ENCODE measurements at places on chromosomes 4 and X. TPM values are rescaled to one million over a fixed set of nuclear protein-coding genes. Genes with fewer than 3 reads are reported as not detected.

GRCh38 chr4:3853388-3854035 is 87.3 kb downstream of the ADRA2C start:
- no peak for DNase-seq

DNA sequence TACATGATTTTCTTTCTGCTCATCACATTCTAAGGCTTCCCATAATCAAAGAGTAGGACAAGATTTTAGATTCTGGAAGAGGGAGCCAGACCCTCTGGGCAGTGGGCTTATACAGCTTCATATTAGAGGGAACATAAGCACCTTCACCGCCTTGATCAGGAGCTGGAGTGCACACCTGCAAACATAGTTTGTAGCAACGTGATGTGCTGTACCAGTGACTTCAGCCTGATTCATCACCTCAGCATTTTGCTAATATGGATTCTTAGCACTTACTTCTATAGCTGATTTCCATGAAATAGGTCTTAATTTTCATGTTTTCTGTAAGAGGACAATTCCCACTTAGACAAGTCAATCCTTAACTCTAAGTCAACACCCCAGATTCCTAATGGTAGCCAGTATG is 36.7 kb downstream of the PCDH18 start:
- DNase-seq, result peak; percentile 31

- no peak for DNase-seq
Measured at GRCh38 chrX:134737061-134737460, 78.8 kb upstream of the PLAC1 start.

DNA sequence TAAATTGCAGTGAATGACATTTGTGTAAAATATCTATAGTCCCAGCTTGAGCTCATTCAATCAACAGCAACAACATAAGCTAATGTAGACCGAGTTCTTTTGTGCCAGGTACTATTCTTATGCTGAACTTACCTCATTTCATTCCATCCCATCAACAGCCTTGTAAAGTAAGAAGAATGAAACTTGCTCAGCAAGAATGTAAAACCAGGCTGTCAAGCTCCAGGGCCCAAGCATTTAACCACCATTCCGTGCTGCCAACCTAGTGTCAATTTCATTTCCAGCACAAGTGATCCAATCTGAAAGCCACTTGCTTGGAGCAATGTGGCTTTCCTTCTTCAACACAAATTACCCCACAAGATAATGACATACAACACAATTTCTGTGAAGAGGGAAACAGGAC is 36.6 kb downstream of the RASSF6 start:
- DNase-seq, result no peak

DNA sequence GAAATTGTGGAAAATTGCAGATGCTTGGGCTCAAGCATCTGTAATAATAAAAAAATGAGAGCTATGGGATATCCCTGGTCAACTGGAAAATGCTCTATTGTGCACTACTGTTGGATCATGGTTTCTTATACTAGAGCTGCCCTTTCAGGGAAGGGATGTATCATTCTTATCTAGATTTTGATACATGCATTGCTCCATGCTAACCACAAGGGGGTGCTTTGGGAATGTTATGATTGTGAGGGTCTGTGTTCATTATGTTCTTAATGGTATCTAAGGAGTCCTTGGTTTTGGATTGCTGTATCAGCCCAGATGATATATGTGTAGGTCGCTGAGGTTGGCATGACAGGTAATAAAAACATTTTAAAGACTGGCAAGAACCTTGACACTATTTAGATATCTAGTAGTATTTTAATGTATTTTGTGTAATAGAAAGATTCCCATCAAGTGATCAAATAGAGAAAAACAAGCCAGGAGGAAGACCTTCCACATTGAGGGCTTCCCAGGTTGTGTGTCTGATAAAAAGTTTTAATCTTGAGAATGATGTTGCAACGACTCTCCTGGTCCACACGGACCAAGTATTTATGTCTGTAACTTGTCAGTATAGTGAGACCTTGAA is 49.2 kb upstream of the TLR2 start:
- DNase-seq, result peak; percentile 48

DNA sequence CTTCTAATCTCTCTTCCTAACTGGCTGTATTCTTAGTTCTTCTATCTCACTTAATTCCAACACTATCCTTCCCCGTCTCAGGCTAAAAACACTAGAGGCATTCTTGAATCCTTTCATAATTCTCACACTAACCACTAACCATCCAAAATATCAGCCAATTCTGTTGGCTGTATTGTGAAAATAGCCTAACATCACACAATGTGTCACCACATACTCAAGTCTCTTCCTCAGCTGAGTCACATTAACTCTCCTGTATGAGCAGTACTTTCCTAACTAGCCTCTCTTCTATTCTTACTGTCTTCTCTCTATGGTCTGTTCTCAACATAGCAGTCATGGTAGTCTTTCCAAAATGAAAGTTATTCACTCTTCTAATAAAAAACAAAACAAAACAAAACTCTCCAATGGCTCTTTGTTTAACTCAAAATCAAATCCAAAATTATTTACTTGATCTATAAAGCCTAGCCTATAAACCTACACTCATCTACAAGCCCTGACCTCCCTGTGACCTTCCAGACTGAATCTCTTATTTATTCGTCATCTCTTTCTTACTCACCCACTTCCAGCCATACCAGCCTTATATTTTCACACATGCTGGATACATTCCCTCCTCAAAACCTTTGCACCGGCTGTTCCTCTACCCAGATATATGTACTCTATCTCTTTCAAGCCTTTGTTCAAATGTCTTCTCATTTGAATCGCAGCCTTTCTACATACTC is 445.9 kb downstream of the TLL1 start:
- peak; percentile 77 for DNase-seq

GRCh38 chr4:68929076-68929737 is 22.4 kb downstream of the UGT2A3 start:
- DNase-seq, result no peak

SMIM14 gene
- 4.8 TPM for total RNA-seq

DNA sequence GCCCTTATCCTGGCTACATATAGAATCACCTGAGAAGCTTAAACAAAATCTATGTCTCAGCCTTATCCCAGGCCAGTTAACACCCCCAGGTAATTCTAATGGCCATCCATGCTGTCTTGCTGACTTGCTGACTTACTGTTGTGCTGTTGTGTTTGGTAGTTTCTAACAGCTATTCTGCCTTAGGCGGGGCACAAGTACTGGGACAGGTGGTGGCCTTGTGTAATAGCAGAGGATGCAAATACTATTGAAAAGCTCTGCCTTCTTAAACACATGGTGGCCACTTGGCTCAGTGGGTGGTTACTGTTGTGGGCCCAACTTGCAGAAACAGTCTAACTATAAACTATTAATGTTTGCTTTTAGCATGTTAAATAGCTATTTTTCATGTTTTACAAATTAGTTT is 56.2 kb downstream of the CDS1 start:
- DNase-seq, result no peak

REPS2 gene
- total RNA-seq, result 6.3 TPM

CT47B1 gene
- total RNA-seq, result not detected

- no peak for DNase-seq
Measured at GRCh38 chrX:47572773-47573340, 9.4 kb upstream of the TIMP1 start.

GRCh38 chr4:121177246-121178137 is 13.4 kb upstream of the TNIP3 start:
- no peak for DNase-seq

GRCh38 chr4:63790377-63790776 is 618.9 kb downstream of the TECRL start:
- DNase-seq, result no peak

- DNase-seq, result no peak
Measured at GRCh38 chr4:56649445-56650261, 31.4 kb downstream of the HOPX start.

DNA sequence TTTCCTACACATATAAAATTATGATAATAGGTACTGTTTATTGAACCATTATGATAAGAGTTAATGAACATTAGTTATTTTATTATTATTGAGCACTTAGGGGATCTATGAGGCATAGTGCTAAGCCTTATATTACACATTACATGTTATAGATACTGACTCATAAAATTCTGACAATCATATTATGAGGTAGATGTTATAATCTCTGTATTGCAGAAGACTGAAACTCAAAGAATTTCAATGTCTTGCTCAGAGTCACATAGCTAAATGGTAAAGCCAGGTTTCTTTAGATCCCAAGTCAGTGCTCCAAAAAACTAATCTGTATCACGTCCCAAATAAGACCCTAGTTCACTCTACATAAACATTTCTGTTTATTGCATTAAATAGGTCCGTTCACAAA is 207.2 kb upstream of the CNKSR2 start:
- DNase-seq, result no peak

STOX2 gene
- total RNA-seq, result 3.6 TPM

GRCh38 chr4:79991601-79992000 is 81.4 kb downstream of the ANTXR2 start:
- no peak for DNase-seq

DNA sequence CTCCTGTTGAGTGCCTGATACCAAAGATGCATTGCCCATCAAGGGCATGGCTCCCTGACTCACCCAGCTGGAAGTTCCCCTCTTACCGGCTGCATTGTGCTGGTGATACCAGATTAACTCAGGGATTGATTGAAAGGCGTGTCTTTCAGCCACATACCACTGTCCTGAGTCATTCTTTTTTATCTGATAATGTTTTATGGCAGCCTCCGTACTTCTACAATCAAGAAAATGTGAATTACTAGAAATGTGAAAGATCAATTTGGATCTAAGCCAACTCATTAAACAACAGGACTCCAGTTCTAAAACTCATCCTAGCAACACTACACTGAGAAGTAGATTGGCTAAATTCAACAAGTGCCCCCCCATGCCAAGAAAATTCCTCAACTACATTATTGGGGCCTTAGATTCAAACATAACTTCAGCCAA is 40.0 kb downstream of the TXK start:
- peak; percentile 84 for DNase-seq

- peak; percentile 1 for DNase-seq
Measured at GRCh38 chrX:39574178-39574577, 523.6 kb downstream of the BCOR start.

NXF2 gene
- total RNA-seq, result not detected

GRCh38 chr4:162408309-162408708 is 244.5 kb upstream of the FSTL5 start:
- DNase-seq, result no peak

ZXDA gene
- total RNA-seq, result 2.9 TPM

DNA sequence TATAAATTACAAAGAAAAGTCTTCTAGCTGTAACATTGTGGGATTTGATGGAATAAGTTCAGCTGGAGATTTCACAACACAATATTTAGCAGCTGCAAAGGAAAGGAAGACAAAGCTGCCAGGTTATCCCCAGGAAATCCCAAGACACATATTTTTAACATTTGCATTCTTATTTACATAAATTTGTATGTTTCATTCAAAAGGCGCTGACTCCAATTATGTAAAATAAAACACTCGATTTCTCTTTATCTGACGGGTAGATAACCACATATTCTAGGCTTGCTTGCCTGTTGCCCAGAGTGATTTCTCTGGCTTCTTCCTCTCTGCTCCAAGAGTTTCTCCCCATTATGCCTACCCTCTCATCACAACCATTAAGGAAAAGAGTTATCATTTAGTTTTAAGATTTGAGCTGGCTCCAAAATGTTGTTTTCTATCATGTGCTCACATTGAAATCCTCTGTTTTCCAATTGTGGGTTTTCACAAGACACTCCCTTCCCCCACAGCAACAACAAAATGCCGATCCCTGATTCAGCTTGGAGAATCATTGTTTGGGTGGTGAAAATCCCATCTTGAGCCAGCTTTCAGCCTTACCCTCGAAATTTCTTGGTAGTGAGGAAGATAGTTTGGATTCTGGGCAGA is 128.2 kb upstream of the RASGEF1B start:
- no peak for DNase-seq

TIMM8A gene
- total RNA-seq, result 5.0 TPM

- DNase-seq, result peak; percentile 65
Measured at GRCh38 chr4:41475402-41475801, 62.6 kb upstream of the LIMCH1 start.

DNA sequence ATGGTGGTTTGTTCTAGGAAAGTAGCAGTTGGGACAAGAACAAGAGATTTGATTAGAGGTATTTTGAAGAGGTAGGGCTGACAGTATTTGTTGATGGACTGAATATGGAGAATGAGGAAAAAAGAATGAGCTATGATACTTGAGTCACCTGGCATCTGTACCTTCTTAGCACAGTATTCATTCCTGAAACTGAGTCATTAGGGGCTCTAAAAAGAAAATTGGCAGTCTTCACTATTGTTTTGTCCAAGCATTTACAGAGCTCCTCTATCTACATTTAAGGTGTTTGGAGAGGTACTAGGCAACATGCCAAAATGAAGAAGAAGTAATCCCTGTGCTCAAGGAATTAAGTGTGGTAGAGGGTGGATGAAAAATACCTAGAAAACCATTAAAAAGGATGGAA is 165.8 kb downstream of the SHROOM4 start:
- no peak for DNase-seq

DNA sequence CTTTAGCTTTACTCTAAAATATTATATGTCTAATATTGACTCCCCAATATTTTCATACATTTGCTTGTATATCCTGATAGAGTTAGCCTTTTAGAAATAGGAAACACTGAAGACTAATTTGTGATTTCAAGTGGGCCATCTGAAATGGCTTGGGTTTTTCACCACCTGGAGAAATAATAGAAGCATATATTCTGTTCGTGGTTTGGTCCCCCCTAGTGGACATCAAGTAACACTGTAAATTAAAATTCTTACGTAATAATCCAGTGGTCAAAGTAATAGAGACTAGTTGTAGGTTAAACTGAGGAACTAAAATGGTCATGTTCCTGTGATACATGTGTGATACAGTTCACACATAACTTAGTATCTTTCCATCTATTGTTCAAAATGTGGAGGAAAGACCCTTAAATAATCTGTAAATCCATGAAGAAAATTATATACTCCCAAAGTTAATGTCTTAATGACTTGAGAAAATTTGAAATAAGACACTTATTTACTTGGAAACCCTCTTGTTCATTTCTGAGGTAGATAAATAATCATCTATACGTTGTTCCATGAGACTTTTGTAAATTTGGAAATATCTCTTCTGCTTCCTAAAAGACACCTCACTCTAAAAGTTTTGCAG is 79.8 kb upstream of the SMARCAD1 start:
- peak; percentile 33 for DNase-seq

DNA sequence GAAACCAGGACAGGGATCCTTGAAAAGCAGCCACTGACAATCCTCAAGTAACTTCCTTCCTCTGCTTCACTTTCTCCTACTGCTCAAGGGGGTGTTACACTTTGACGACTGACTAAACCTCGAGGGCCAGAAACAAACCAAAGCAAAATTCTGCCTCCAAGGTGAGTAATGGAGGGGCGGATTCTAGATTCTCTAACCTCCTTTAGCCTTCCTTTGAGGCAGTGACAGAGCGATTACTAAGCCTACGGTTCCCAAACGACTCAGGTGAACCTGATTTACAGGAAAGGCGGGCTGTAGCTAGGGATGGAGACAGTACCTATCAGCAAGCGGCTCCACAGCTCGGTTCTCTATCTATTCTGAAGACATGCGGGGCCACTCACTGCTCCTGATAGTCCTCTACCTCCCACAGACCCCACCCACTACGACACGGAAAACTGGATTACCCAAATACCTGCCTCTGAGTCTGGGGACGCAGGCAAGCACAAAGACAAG is 487 bp downstream of the TBCK start:
- peak; percentile 91 for DNase-seq

- DNase-seq, result peak; percentile 66
Measured at GRCh38 chrX:150680974-150681373, 12.2 kb upstream of the MTMR1 start.

SUPT20HL2 gene
- total RNA-seq, result not detected

LETM1 gene
- 129 TPM for total RNA-seq
